ENCODE measurements at places on chromosomes 16 and 17.
A peak's percentile ranks its signal among the peaks of the same experiment; 100 is the strongest.

- peaks cover 2% of the 10 kb centered on the region for H3K4me1 ChIP-seq
- H3K27me3 ChIP-seq = peaks cover 16% of the 10 kb centered on the region
- no peaks in the 10 kb centered on the region for H3K36me3 ChIP-seq
- no peak overlapping the region for H3K27ac ChIP-seq
Observed at GRCh38 chr16:56349711-56350161, 75.6 kb downstream of the AMFR start.

DNA sequence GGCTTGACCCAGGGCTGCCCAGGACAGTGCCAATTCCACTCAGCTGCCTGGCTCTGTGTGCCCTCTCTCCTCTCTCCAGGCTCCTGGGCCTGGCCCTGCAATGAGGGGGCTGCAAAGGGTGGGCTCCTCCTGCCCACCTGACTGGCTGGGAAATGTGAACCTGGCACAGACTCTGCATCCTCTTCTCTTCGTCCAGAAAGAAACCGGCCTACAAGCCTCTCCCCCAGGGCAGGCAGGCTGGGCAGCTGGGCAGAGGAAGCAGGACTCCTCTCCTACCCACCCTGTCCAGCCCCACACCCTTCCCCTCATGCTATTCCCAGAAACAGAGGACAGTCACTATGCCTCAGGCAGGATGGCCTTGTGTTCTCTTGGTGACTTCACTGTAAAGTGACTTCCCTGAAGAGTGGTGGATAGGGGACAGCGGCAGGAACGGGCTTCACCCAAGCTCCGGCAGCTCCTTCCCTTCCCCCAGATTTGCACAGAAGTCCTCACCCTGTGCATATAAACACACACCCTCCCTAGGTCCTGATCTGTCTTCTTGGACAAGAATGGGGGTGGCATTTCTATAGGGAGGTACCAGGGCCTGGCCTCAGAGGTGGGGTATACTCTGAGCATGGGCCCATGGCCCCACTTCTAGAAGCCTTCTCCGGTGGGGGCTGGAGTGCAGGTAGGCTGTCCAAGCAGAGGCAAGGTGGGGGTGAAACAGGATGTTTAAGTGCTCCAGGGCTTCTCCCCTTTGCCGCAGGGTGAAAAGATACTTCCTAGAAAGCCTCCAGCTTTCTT lies 4.9 kb upstream of the STAT5A start:
- no peak overlapping the region for H3K4me3 ChIP-seq
- peaks cover 31% of the 10 kb centered on the region for H3K4me1 ChIP-seq
- peaks cover 6% of the 10 kb centered on the region for H3K27me3 ChIP-seq
- H3K27ac ChIP-seq = no peak overlapping the region
- no peak for DNase-seq

DNA sequence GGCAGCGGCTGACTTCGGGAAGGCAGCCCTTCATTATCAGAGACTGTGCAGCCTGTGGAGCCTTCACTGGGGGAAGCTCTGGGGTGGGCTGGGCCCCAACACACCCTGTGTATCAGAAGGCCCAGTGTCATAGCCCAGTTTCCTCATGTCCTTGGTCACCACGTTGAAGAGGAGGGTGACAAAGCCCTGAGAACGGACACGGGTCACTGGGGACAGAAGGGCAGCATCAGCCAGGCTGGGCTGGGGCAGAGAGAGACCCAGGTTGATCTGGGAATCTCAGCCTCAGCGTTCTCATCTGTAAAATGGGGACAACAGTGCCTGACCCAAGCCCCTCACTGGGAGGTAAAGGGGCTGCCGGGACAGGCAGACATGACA lies 19.3 kb downstream of the B9D1 start:
- DNase-seq = no peak
- H3K27ac ChIP-seq = no peak overlapping the region
- peaks cover 13% of the 10 kb centered on the region for H3K36me3 ChIP-seq
- peaks cover 13% of the 10 kb centered on the region for H3K4me1 ChIP-seq

GRCh38 chr17:40099619-40100418 lies 570 bp downstream of the NR1D1 start:
- DNase-seq = no peak
- peak overlapping the region; percentile 89 for H3K4me3 ChIP-seq
- peaks cover 33% of the 10 kb centered on the region for H3K27me3 ChIP-seq
- H3K4me1 ChIP-seq = peaks cover 58% of the 10 kb centered on the region

DNA sequence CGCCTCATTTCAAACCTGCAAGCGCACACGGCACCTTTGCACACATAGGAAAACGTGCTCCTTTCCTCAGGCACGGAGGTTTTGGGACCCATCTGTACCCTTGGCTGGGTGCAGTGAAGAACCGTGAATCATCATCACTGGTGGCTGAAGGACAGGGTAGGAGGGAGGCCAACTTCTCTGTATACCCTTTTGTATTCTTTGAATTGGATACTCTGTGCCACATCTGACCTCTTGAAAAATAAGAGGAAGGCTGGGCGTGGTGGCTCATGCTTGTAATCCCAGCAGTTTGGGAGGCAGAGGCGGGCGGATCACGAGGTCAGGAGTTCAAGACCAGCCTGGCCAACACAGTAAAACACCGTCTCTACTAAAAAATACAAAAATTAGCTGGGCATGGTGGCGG lies 11.7 kb downstream of the GPRC5B start:
- no peak overlapping the region for H3K4me3 ChIP-seq
- H3K4me1 ChIP-seq = peaks cover 20% of the 10 kb centered on the region
- H3K36me3 ChIP-seq = peaks cover 33% of the 10 kb centered on the region
- no peak for DNase-seq
- no peak overlapping the region for H3K27ac ChIP-seq

DNA sequence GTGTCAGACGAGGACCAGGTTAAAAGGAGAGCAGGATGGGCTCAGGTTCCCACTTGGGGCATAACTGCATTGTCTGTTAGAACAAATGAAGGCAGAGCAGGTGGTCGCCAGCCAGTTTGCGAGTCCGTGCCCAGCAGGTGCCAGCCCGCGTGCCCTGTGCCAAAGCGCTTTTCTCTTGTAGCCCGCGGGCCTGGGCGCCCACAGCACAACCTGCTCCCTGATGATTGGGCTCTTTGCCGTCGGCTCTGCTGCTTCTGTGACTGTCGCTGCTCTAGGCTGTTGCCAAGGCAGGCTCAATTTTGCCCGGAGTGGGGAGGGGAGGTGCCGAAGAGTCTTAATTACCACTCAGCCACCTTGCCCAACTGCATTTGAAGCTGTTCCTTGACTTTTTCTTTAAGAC lies 21.1 kb downstream of the KNOP1 start:
- H3K4me3 ChIP-seq = no peak overlapping the region
- no peak for DNase-seq
- no peaks in the 10 kb centered on the region for H3K27me3 ChIP-seq
- peak overlapping the region; percentile 30 for H3K27ac ChIP-seq
- H3K36me3 ChIP-seq = peaks cover 22% of the 10 kb centered on the region
- peaks cover 11% of the 10 kb centered on the region for H3K4me1 ChIP-seq

DNA sequence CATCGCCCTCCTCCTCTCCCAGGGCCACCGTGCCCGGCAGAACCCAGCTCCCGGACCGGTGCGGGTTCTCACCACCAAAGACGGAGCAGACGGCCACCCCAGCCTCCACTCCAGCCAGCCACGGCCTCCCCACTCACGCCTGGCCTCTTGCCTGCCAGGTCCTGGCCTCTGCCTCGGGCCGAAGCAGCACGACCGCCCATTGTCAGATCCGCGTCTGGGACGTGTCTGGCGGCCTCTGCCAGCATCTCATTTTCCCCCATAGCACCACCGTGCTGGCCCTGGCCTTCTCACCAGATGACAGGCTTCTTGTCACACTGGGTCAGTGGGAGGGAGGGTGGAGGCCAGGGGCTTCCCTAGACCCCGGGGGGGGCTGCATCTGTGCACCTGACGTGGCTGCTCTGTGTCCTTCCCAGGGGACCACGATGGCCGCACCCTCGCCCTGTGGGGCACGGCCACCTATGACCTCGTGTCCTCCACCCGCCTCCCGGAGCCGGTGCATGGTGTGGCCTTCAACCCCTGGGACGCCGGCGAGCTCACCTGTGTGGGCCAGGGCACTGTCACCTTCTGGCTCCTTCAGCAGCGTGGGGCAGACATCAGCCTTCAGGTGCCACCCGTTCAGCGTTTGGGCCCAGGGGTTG lies 6.6 kb upstream of the RHOT2 start:
- peaks cover 3% of the 10 kb centered on the region for H3K36me3 ChIP-seq
- H3K27ac ChIP-seq = no peak overlapping the region
- peaks cover 9% of the 10 kb centered on the region for H3K27me3 ChIP-seq
- no peak for DNase-seq
- no peak overlapping the region for H3K4me3 ChIP-seq

- DNase-seq = no peak
- peaks cover 5% of the 10 kb centered on the region for H3K27me3 ChIP-seq
- H3K36me3 ChIP-seq = peaks cover 6% of the 10 kb centered on the region
Observed at GRCh38 chr16:24535827-24536226, 3.5 kb upstream of the RBBP6 start.

- DNase-seq = no peak
- no peak overlapping the region for H3K4me3 ChIP-seq
- H3K27ac ChIP-seq = no peak overlapping the region
- H3K27me3 ChIP-seq = peaks cover 31% of the 10 kb centered on the region
- H3K36me3 ChIP-seq = peaks cover 57% of the 10 kb centered on the region
- H3K4me1 ChIP-seq = peaks cover 3% of the 10 kb centered on the region
Observed at GRCh38 chr16:3732171-3732570, 14.8 kb upstream of the TRAP1 start.

DNA sequence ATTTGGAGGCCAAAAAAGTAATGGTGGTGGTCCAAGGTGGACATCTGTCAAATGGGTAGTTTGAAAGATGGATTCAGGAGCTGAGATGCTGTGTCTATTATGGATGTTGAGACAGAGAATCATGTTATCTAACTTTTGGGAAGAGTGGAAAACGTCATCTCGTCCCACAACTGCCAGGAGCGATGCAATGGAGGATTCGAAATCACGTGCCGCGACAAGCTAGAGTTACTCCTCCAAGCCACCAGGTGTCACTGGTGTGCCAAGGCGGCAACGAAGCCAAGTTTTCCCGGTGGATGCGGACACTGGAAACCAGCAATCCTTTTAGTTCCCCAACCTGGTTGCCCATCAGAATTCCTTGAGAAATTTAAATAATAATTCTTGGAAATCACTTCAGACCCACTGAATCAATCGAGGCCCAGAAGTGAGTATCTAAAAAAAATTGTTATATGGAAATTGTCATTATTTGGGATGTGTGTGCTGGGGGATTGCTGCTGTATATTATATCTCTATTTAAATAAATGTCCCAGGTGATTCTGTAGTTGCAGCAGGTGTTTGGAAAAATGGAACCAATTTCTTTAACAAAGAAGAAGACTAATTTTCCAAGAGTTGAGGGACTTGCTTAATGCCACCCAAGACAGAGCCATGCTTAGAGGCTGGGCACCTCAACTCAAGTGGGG lies 206.1 kb downstream of the HAPSTR1 start:
- no peak overlapping the region for H3K27ac ChIP-seq
- no peaks in the 10 kb centered on the region for H3K27me3 ChIP-seq
- no peaks in the 10 kb centered on the region for H3K36me3 ChIP-seq
- H3K4me3 ChIP-seq = no peak overlapping the region

GRCh38 chr17:40559564-40559916 lies 5.7 kb downstream of the CCR7 start:
- DNase-seq = no peak
- H3K4me3 ChIP-seq = no peak overlapping the region
- H3K27ac ChIP-seq = peak overlapping the region; percentile 82
- H3K36me3 ChIP-seq = peaks cover 5% of the 10 kb centered on the region
- H3K27me3 ChIP-seq = peaks cover 6% of the 10 kb centered on the region
